ENCODE measurements at places on chromosomes 1 and 21.

GRCh38 chr1:186155594-186155993 is 219.5 kb downstream of the TPR start:
- no peaks in the 10 kb centered on the region for H3K27me3 ChIP-seq
- no peak overlapping the region for H3K4me3 ChIP-seq
- no peak overlapping the region for H3K27ac ChIP-seq
- H3K4me1 ChIP-seq: peaks cover 13% of the 10 kb centered on the region

- no peak for DNase-seq
- H3K27ac ChIP-seq: peak overlapping the region; percentile 83
- no peaks in the 10 kb centered on the region for H3K36me3 ChIP-seq
- no peaks in the 10 kb centered on the region for H3K27me3 ChIP-seq
- no peak overlapping the region for H3K4me3 ChIP-seq
These were observed 30.9 kb upstream of the ANGPTL7 start for GRCh38 chr1:11158291-11158690.

GRCh38 chr1:65308781-65309303 is 501 bp upstream of the DNAJC6 start:
- DNase-seq: no peak
- no peaks in the 10 kb centered on the region for H3K36me3 ChIP-seq
- no peaks in the 10 kb centered on the region for H3K4me1 ChIP-seq
- H3K27me3 ChIP-seq: peaks cover 10% of the 10 kb centered on the region
- no peak overlapping the region for H3K4me3 ChIP-seq

DNA sequence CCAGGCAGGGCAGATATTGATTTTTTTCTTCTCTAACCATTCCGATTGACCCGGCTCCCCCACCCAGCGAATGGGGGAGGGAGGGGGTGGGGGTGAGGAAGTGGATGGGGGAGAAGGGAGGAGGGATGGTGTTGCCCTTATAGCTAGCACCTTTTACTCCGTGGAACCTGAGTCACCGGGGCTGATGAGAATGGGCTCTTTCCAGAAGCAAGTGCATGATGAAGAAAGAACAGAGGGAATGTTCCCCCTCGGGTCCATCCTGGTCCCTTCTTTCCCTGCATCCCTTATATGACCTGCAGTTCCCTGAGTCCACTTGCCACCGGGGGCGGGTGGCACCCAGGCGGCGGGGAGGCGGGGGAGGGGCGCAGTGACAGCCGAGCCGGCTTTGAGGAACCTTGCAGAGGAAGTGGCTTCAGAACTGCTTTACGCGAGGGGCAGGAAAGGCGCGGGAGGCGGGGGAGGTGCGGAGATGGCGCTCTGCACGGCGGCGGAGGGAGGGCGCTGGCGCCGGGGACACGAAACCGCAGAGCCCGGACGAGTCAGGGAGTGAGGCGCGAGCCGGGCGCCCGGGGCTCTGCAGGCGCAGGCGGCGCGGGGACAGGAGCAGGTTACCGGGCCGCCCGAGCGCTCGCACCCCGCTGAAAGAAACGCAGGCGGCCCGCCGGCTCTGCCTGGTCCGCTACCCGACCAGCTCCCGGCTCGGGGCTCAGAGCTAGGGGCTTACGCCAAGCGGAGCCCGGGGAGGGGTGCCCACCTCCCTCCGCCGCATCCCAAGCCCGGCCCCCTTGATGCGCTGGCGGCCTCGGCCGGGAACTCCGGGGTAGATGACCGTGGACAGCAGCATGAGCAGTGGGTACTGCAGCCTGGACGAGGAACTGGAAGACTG is 49.7 kb downstream of the RASSF5 start:
- DNase-seq: peak; percentile 50
- peak overlapping the region; percentile 57 for H3K4me3 ChIP-seq
- H3K27me3 ChIP-seq: peaks cover 8% of the 10 kb centered on the region
- no peaks in the 10 kb centered on the region for H3K36me3 ChIP-seq

- no peaks in the 10 kb centered on the region for H3K4me1 ChIP-seq
- H3K4me3 ChIP-seq: no peak overlapping the region
- no peak overlapping the region for H3K27ac ChIP-seq
These were observed 128.0 kb downstream of the ADAMTS1 start for GRCh38 chr21:26717146-26717739.

DNA sequence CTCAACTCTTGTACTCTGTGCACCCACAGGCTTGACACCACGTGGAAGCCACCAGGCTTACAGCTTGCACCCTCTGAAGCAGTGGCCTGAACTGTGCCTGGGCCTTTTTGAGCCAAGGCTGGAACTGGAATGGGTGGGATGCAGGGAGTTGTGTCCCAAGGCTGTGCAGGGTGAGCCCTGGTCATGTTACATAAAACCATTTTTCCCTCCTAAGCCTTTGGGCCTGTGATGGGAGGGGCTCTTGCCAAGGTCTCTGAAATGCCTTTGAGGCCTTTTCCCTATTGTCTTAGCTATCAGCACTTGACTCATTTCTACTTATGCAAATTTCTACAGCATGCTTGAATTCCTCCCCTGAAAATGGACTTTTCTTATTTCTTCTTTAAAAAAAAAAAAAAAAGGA is 14.1 kb downstream of the VN1R5 start:
- H3K4me3 ChIP-seq: no peak overlapping the region
- no peaks in the 10 kb centered on the region for H3K36me3 ChIP-seq
- no peak for DNase-seq
- H3K27ac ChIP-seq: no peak overlapping the region
- H3K27me3 ChIP-seq: no peaks in the 10 kb centered on the region

GRCh38 chr1:220873868-220874655 is 5.2 kb upstream of the HLX start:
- peaks cover 5% of the 10 kb centered on the region for H3K4me1 ChIP-seq
- no peak overlapping the region for H3K27ac ChIP-seq
- DNase-seq: no peak
- H3K36me3 ChIP-seq: no peaks in the 10 kb centered on the region
- H3K27me3 ChIP-seq: no peaks in the 10 kb centered on the region

Data from fibroblast of lung (primary cell).